ENCODE measurements at places on chromosomes 11 and 22.

- 0 out of 2 replicates have a peak, but pooled peaks cover 5% of the 10 kb centered on the region for H3K27me3 ChIP-seq
- no peak for DNase-seq
- H3K36me3 ChIP-seq = no peaks in the 10 kb centered on the region
- no peak overlapping the region for H3K27ac ChIP-seq
These were observed 906.2 kb downstream of the BRD1 start for GRCh38 chr22:48921411-48921903.

DNA sequence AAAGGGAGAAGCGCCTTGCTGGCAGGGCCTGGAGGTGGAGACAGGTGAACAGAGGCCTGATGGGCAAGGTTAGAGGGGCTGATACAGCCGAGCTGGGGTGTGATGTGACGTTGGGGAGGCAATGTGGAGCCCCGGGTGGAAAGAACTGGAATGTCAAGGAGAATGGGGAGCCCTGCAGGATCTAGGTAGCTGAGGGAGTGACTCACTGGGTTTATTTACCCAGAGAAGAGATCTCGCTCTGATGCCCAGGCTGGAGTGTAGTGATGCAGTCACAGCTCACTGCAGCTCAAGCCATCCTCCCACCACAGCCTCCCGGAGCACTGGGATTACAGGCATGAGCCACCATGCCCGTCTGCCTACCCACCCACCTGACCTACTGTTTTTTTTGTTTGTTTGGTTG is 1.9 kb upstream of the CYB5R3 start:
- peaks cover 7% of the 10 kb centered on the region for H3K4me1 ChIP-seq
- H3K36me3 ChIP-seq = no peaks in the 10 kb centered on the region
- no peak overlapping the region for H3K27ac ChIP-seq
- no peak for DNase-seq
- H3K27me3 ChIP-seq = no peaks in the 10 kb centered on the region

DNA sequence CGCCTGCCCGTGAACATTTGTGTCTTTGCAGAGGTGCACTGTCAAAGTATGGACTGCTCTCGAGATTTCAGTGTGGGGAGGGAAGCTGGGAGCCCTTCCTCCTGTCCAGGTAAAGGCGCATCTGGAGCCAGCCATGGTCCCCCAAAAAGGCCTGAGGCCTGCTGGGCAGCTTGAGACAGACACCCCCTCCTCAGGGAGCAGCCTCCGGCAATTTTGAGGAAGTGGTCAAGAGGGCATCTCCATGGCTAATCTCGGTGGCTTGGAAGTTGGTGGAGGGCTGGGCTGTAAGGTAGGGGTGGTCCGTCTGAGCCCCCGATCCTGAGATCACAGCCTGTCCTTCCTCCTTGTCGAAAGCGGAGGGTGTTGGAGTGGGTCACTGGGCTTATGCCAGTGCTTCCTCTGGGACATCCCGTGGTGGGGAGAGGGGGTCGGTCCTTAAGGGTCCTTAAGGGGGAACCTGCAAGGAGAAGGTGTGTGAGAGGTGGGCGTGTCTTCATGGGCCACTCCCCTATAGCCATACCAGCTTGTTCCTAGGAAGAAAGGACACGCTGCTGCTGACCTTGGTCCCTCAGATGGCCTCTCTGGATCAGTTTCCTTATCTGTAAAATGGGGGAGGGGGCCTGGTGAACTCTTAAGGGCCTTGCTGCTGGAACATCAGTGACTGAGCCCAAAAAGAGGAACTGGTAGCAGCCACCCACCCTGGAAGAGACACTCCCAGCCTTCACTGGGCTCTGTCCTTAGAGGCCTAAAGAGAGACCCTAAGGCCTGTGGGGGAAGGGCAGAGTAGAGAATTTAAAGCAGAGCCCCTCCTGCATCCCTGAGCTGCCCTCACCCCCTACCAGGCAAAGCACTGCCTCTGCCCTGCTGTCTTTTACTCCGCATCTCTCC is 2.6 kb downstream of the KCNC1 start:
- H3K36me3 ChIP-seq = no peaks in the 10 kb centered on the region
- no peak for DNase-seq
- peaks cover 24% of the 10 kb centered on the region for H3K27me3 ChIP-seq
- H3K27ac ChIP-seq = no peak overlapping the region
- H3K4me3 ChIP-seq = no peak overlapping the region

- H3K4me3 ChIP-seq = no peak overlapping the region
- H3K36me3 ChIP-seq = peaks cover 80% of the 10 kb centered on the region
- no peaks in the 10 kb centered on the region for H3K27me3 ChIP-seq
- DNase-seq = no peak
- H3K27ac ChIP-seq = no peak overlapping the region
- H3K4me1 ChIP-seq = no peaks in the 10 kb centered on the region
These were observed 16.5 kb downstream of the PPP2R1B start for GRCh38 chr11:111749646-111750045.

GRCh38 chr11:118917481-118918127 is 8.1 kb downstream of the BCL9L start:
- peak overlapping the region; percentile 46 for H3K4me3 ChIP-seq
- peaks cover 27% of the 10 kb centered on the region for H3K4me1 ChIP-seq
- H3K36me3 ChIP-seq = no peaks in the 10 kb centered on the region
- no peaks in the 10 kb centered on the region for H3K27me3 ChIP-seq

GRCh38 chr11:81895258-81895657 is 838.4 kb downstream of the FAM181B start:
- no peak for DNase-seq
- no peaks in the 10 kb centered on the region for H3K27me3 ChIP-seq
- H3K27ac ChIP-seq = no peak overlapping the region
- H3K4me1 ChIP-seq = no peaks in the 10 kb centered on the region
- no peaks in the 10 kb centered on the region for H3K36me3 ChIP-seq

DNA sequence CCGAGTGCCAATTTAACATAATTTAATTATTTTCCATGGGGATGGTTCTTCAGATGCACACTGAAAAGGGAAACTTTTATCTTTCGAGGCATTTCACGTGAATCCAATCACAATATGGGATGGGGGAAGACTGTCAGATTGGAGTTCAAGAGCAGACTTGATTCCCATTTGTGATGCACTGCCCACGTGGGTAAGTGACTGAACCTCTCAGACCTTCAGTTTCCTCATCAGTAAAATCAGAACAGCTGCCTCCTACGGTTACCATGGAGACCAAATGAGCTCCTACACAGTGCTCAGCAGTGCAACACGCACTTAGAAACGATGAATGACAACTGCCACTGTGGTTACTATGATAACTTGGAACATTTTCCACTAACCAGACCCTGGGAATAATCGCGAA is 21.7 kb downstream of the KIAA0930 start:
- H3K27me3 ChIP-seq = no peaks in the 10 kb centered on the region
- H3K4me3 ChIP-seq = no peak overlapping the region
- no peaks in the 10 kb centered on the region for H3K36me3 ChIP-seq
- DNase-seq = no peak
- H3K27ac ChIP-seq = no peak overlapping the region

DNA sequence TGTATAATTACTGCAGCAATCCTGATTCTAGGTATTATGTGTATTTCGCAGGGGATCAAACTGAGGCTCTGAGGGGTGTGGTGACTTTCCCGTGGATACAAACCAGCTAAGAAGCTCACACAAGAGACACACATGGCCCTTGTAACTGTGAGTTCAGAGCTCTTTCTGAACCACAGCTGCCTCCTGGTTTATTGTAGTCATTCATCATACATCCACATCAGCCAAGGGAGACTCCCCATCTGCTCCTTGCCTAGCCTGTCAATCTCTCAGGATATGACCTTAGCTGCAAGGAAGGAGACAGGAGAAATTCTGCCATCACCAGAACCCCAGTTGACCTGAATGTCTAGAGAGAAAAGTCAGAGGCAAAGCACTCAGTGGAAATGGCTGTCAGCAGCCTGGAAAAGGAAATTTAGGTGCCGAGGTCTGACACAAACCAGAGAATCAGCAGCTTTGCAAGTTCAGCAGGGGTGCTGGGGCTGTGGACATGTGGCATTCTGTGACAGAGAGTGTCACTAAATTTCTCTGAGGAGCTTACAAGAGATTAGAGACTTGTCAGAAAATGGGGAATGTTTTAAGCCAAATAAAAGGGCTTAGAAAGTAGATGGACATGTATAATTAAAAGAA is 209.5 kb downstream of the AASDHPPT start:
- H3K27ac ChIP-seq = no peak overlapping the region
- no peaks in the 10 kb centered on the region for H3K4me1 ChIP-seq
- DNase-seq = no peak
- H3K27me3 ChIP-seq = no peaks in the 10 kb centered on the region

DNA sequence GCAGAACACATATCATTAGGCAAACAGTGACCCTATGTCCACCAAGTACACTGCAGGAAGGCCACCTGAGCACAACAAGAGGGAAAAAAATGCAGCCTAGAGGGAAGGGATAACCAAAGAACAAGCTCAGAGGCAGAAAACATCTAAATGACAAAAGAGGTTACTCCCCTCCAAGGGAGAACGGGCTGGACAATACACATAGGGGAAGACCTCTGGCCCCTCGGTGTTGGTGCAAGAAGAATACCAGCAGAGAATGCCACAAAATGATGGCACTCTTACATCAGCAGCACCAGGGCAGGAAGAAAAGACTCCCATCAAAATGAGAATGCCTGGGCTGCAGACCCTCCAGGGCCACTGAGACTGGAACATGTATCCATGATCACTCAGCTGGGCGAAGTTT is 66.6 kb upstream of the OPCML start:
- H3K4me1 ChIP-seq = peaks cover 1% of the 10 kb centered on the region
- no peaks in the 10 kb centered on the region for H3K36me3 ChIP-seq
- H3K4me3 ChIP-seq = no peak overlapping the region
- H3K27ac ChIP-seq = no peak overlapping the region

DNA sequence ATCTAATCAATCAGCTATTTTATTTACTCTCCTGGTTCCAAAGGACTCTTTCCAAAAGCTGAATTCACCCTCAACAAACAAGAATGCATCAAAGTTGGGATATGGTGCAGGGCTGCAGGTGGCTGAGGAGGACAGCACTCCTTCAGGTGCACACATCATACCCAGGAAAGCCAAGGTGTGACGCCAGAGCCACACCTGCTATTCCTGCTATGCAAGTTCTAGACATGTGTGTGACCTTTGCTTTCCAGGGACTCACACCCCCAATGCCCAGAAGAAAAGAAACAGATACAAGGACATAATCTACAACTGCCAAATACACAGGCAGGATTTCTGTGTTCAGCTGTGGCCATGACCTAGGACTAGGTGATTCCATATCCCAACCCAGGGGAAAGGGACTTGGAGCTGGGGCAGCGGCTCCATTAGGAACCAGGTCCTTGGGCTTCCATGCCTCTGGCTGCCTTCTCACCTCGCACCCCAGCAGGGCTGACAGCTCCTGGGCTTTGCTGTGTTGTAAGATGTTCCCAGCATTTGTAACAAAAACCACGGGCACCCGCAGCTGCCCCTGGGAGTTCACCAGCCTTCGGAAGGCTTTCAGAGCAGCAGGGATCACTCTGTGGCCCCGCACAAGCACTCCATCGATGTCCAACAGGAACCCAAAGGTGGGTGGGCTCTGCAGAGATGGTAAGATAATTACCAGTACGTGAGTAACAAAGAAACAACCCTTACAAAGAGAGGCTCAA is 9.8 kb downstream of the HDHD5 start:
- no peak for DNase-seq
- no peak overlapping the region for H3K27ac ChIP-seq
- H3K36me3 ChIP-seq = peaks cover 3% of the 10 kb centered on the region
- H3K27me3 ChIP-seq = no peaks in the 10 kb centered on the region

DNA sequence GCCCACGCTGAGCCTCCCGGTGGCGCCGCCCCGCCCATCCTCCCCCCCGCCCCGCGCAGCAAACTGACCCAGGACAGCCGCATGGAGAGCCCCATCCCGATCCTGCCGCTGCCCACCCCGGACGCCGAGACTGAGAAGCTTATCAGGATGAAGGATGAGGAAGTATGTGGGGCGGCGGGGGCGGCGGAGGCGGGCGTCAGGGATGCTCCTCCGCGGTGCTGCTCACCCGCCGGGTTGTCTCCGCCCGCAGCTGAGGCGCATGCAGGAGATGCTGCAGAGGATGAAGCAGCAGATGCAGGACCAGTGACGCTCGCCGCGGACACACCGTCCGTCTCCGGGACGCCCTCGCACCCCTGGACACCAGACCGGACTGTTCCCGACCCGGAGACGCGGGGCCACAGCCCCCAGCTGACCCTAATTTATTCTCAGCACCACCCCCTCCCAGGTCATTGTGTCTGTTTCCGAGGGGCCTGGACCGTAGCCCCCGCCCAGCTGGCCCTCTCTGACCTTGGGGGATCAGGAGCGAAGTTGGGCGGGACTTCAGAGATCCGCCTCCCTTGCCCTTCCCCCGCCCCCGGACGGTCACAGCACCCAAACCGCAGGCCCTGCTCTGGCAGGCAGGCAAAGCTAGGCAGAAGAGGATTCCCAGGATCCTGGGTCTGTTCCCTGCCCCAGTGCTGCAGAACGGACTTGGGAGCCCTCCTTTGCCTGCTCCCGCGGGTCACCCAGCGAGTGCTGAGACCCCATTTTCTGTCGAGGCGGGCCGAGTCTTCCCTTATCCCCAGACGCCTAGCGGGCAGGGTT is 959 bp upstream of the GP1BB start:
- peaks cover 98% of the 10 kb centered on the region for H3K27me3 ChIP-seq
- peaks cover 26% of the 10 kb centered on the region for H3K4me1 ChIP-seq
- no peaks in the 10 kb centered on the region for H3K36me3 ChIP-seq
- no peak overlapping the region for H3K27ac ChIP-seq
- peak overlapping the region; percentile 39 for H3K4me3 ChIP-seq

- DNase-seq = no peak
- no peaks in the 10 kb centered on the region for H3K36me3 ChIP-seq
- H3K27ac ChIP-seq = no peak overlapping the region
- H3K4me1 ChIP-seq = peaks cover 16% of the 10 kb centered on the region
- no peak overlapping the region for H3K4me3 ChIP-seq
These were observed 6.0 kb downstream of the NEAT1 start for GRCh38 chr11:65428578-65429067.

DNA sequence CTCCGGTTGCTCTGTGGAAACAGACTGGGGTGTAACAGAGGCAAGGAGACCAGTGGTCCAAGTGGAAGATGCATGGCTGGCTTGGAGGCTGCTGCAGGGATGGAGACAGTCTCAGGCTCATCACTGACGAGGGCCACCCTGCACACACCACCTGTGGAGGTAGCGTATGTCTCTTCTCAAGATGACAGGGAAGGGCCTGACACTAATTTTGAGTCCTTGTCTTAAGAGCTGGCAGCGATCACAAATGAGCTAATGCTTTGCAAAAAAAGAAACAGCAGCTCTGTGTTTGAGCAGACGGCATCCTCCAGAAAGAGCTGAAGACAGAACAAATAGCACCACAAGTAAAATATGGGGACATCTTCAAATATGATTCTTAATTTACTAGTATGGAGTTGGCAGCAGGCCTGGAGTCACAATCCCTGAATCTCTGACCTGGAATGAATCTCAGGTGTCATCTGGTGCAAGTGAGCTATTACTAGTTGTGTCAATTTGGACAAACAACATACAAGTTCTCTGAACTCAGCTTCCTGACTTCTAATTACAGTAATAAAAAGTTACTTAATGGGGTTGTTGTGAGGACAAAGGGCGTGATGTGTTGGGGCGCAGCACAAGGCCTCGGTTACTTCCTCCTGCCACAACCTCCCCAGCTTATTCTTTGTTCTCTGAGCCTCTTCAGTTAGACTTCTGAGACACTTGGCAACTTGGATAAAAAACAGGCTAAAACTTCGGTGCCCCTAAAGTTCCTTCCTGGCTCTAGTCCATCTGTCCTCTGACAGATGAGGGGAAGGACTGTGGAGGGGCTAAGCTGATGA is 95.2 kb upstream of the BID start:
- H3K27me3 ChIP-seq = peaks cover 9% of the 10 kb centered on the region
- H3K4me3 ChIP-seq = no peak overlapping the region
- H3K36me3 ChIP-seq = no peaks in the 10 kb centered on the region
- DNase-seq = no peak
- no peaks in the 10 kb centered on the region for H3K4me1 ChIP-seq

GRCh38 chr11:118139578-118139977 is 13.0 kb downstream of the SCN4B start:
- H3K27ac ChIP-seq = no peak overlapping the region
- no peaks in the 10 kb centered on the region for H3K36me3 ChIP-seq
- DNase-seq = no peak

GRCh38 chr11:134592391-134592990 is 180.4 kb upstream of the B3GAT1 start:
- H3K4me1 ChIP-seq = no peaks in the 10 kb centered on the region
- H3K27ac ChIP-seq = no peak overlapping the region
- peak; percentile 88 for DNase-seq
- H3K4me3 ChIP-seq = no peak overlapping the region
